ENCODE measurements at places on chromosomes 6 and 20. TPM values are rescaled to one million over a fixed set of nuclear protein-coding genes. Genes with fewer than 3 reads are reported as not detected.

- peak; percentile 6 for DNase-seq
Measured at GRCh38 chr20:19903168-19903811, 113.9 kb upstream of the NAA20 start.

GRCh38 chr6:84967965-84968364, 203.6 kb upstream of the TBX18 start:
- DNase-seq: no peak

DNA sequence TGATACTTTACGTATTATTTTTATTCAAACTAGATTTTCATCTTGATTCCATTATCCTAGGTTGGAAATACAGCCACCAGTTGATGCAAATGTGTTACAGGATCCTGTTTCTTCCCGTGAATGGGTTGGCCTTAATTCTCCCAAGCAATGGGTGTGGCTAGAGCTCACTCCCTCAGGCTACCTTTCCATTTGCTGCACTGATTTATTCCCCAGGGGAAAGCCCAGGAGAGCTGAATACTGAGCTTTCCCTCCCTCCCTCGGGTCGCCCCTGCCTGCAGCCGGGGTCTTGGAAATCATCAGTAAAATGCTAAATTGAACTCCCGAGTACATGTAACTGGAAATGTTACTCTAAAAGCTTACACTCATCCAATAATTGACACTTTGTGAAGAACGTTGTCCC, 9.9 kb downstream of the SMOC2 start:
- no peak for DNase-seq

DNA sequence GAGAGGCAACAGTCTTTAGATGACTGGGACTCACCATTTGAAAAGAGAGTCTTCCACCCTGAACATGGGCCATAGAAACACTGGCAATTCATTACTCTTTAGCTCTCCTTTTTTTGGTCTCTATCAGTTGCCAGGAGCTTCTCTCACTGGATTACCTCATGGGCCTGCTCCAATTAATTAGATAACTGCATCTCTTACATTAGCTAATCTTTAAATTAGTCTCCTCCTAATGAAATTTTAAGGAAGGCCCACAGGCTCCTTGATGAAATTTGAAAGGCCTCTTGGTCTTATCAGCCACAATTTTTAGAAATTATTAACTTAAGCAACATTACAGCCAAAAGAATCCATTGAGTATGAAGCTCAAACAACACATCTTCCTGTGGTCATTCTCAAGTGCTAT, 184.4 kb downstream of the UNC5CL start:
- no peak for DNase-seq

DNA sequence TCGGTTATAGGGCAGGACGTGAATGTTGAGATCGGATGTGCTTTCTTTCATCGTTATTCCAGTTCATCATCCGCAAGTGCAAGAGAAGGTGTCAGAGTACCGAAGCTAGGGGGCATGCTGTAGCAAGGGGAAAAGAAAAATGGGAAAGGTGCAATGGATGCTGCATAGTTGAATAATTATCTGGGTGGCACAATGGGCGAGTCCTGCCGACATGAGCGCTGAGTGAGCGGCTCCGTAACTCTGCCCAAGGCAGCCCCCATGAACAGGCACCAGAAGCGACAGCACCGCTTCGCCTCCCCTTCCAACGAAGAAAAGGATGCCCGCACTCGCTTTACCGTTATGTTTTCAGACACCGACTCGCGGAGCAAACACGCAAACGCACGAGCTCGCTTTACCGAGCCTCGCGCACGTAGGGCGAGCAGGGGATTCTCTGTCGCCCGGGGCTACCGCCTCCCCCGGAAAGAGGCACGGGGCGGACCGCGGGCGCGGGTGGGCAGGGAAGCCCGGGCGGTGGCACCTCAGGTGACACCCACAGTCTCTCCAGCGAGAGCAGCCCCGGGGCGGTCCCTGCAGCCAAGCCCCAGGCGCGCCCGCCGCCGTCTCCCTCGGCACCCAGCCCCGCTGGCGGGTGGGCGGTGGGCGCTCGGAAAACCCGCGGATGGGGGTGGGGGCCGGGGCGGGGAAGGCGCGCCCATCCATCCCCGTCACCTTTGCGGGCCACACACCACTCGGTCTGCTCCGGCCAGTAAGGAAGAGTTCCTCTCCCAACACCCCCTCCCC, 654 bp downstream of the WASF1 start:
- peak; percentile 36 for DNase-seq

DNA sequence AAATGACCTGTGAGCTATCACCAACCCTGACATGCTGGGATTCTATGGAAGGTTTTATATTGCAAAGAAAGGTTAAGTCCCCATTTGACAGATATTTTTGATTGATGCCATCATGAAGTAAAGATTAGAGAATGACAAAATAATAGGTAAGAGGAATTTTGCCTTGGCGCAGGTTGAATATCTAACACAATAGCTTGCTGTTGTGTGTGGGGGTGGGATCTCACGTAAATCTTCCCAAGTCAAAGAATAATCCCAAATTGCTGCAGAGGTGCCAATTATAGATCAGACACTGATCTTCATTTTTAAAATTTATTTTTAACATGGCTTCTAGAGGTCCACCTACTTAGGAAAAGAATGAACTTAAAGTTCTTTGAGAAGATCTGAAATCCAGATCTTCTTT, 135.5 kb downstream of the FIG4 start:
- DNase-seq: no peak

GRCh38 chr6:85126485-85127167, 323.3 kb upstream of the NT5E start:
- no peak for DNase-seq

DNA sequence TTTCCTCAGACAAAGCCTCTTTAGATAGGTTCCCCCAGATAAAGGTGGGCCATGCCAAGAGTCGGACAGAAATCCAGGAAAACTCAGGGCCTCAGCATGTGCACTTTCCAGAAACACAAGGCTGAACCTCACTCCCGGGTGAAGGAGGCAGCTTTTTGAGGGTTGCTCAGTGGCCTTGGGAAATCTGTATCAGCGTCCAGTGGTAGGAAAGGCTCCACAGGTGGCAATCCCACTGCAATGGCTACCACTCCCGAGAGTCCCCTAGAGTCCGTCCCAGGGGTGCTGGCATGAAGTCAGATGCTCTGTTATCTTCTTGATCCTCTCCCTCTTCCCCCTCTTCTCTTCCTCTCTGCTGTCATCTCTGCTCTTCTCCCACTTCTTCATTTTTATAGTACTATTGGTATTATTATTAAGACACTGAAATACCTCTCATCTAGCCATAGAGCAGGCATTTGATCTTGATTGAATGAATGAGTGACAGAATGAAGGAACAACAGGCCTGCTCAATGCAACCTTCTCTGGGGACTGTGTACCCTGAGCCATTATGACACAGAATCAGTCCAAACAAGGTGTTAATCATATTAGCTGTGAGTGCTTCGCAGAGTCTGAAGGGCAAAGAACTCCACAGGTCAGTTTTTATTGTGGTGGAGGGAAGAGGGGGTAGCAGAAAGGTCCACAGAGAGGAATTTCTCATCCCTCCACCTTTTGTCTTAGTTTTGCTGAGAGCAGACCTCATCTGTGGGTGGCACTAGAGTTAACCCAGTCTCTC, 13.3 kb downstream of the SLC22A1 start:
- DNase-seq: no peak

GRCh38 chr6:20630617-20631548, 96.6 kb downstream of the CDKAL1 start:
- DNase-seq: no peak

The BMP5 gene
- 4.4 TPM for total RNA-seq

The ADGRF4 gene
- not detected for total RNA-seq

The ENPP1 gene
- total RNA-seq: 0.47 TPM

The C4A gene
- total RNA-seq: 8.6 TPM

The NINL gene
- 18.4 TPM for total RNA-seq

Data from occipital lobe (tissue), 3 donors.